ENCODE measurements at places on chromosomes 11 and 22.

- DNase-seq, result peak; percentile 95
Measured at GRCh38 chr11:62545437-62546243, 966 bp downstream of the AHNAK start.

DNA sequence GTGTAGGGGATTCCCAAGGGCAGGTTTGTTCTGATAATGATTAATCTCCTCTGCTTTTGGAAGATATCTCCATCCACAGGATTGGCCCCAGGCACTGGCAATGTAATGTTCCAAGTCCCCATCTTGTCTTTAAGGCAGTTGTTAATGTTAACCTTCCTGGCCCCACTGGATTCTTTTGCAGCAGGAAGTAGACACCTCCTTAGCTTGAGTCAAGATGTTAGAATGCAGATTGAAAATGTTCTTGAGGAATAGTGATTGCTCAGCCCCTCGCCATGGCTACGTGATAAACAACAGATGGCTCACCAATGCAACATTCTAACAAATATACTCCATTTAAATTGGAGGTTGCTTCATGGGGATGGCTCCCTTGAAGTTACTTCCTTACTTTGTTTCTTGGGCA lies 7.3 kb downstream of the HEPHL1 start:
- peak; percentile 77 for DNase-seq

DNA sequence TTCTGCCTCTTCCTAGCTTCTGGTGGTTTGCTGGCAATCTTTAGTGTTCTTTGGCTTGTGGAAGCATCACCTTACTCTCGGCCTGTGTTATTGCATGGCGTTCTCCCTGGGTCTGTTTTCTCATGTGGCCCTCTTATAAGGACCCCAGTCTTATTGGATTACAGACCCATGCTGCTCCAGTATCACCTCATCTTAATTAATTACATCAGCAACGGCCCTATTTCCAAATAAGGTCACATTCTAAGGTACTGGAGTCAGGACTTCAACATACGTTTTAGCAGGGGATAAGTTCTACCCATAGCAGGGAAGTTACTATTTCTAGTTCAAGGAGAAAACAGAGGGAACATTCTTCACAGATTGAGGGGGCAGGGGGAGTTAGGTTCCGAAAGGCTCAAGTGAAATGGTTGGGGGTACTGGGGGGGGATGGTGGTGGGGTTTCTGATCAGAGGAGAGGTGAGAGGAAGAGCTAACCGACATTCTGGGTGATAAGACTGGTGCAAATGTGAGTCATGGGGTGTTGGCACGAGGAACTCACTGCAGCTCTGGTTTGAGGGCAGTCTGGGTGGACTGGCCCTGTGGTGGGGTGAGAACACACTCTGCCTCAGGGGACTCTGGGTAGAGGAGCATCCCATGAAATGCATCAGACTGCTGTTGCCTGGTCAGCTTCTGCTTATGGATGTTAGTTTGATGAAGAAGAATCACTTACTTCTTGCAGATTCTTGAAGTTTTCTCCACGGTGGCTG lies 51.5 kb upstream of the ZBED5 start:
- peak; percentile 56 for DNase-seq

DNA sequence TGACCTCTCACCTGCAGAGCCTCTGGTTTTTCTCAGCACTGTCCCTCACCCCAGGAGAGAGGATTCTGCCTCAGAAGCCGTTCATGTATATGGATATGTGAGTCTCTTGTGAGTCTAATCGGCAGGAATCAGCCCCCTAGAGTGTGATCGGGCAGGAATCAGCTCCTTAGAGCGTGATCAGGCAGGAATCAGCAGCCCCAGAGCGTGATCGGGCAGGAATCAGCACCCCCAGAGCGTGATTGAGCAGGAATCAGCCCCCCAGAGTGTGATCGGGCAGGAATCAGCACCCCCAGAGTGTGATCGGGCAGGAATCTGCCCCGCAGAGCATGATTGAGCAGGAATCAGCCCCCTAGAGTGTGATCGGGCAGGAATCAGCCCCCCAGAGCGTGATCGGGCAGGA lies 80.0 kb upstream of the EIF3D start:
- DNase-seq, result no peak

GRCh38 chr11:133978794-133979193 lies 22.0 kb upstream of the IGSF9B start:
- peak; percentile 66 for DNase-seq

GRCh38 chr11:11444027-11444803 lies 91.2 kb upstream of the CSNK2A3 start:
- peak; percentile 66 for DNase-seq

- peak; percentile 52 for DNase-seq
Measured at GRCh38 chr11:81497202-81497804, 1236.4 kb downstream of the FAM181B start.

DNA sequence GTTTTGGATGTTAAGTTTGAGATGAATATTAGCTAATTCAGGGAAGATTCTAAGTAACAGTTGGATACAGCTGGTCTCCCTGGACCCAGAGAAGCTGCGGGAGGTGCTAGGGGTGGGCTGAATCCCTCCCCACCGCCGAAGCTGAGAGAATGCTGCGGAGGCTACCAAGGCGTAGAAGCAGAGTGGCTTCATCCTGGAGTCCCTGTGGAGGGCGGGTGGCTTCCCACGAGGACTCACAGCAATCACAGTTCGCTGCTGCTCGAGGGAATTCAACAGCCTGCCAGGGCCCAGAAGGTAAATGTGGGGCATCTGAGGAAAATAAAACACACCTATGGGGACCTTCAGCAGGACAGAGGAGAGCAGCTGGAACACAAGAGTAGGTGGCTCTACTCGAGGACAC lies 11.1 kb upstream of the B3GAT1 start:
- no peak for DNase-seq

DNA sequence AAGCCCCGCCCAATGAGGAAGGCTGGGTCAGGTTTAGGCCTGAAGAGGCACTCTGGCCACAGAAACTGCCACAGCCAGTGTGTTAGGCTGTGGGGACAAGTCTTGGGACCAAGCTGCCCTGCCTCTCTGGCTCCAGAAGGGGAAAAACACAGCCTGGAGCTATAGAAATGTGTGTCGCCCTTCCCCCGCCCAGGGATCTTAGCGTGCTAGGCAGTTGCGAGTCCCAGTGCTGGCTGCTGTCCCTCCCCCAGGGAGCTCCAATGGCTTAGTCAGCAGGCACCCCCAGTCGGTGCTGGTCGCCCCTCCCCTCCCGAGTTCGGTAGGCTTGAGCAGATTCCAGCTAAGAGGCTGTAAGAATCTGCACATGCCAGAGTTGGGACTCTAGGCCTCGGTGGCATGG lies 99.5 kb upstream of the API5 start:
- peak; percentile 10 for DNase-seq

DNA sequence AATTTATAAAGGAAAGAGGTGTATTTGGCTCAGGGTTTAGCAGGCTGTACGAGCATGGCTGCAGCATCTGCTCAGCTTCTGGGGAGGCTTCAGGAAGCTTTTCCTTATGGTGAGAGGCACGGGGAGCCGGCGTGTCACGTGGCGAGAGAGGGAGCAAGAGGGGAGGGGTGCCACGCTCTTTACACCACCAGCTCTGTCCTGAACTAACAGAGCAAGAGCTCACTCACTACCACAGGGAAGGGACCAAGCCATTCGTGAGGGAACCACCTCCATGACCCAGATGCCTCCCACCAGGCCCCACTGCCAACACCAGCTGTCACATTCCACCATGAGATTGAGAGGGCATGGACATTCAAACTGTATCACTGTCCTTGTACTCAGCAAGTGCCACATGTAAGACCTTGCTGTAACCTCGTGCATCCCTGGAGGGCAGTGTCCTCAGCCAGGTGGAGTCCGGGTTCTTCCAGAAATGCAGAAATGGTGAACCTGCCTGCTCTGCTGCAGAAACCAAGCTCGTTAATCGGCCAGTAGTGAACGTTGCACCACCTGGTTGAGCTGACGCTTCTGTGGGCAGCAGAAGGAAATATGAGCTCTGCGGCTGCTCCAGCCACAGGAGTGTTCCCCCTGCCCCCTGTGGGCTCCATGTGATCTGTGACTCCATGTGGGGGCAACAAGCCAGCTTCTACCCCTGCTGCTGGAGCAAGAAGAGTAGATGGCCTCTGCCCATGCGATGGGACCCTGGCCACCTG lies 368.6 kb downstream of the TBC1D22A start:
- DNase-seq, result no peak

DNA sequence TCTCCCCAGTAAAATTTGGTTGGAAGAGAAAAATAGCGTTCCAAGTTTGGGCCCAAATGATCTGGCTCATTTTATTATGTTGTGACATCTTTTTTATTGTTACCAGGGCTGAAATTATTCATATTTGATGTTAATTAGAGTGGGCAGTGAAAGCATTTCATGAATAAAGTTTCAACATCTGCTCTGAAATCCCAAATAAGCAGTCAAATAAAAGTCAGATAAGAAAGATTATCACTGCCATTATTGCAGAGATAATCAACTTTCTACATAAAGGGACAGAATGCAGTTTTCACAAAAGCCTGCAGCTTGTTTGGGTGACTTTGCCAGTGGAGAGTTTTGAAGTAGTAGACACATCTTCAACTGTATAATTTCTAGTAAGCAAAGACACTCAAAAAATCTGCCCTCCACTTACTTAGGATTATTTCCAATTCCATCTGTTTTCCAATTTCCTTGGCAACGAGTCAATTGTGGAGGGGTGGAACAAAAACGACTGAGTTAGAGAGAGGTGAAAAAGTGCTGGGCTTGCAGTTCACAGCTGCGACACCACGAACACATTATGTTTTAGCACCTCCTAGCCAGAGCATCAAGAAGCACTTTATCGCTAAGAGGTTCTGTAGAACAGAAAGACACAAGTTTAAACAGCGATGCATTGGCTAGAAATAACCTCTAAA lies 9.0 kb downstream of the TECTA start:
- no peak for DNase-seq

DNA sequence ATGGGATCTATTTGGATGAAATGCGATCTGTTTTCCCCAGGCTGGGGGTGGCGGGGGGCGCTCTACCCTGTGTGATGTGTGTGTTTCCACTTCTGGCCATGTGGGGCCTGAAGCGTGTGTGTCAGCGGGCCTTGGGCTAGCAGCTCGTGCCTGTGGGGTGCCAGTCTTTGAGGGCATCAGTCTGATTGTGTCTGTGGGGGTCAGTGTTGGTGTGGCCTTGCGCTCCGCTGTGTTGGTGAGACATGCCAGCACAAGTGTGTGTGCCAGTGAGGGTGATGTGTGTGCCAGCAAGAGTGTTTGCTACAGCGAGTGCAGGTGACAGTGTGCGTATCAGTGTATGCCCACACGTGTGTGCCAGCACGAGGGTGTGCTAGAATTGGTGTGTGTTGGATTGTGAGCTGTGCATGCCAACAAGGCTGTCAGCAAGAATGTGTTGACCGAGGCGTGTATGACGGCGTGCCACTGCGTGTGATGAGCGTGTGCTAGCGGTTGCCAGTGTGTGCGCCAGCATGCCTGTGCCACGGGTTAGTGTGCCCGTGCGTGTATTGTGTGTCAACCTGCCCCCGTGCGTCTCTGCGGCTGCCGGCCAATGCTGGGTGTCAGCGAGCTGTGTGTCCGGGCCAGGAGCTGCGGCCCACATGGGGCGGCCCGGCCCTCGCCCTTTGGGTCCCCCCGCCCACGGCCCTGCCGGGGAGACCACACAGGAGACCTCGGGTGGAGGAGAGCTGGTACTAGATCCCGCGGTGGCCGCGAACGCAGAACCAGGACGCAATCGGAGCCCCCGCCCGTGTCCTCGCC lies 519 bp downstream of the ARRB1 start:
- DNase-seq, result no peak

- DNase-seq, result peak; percentile 50
Measured at GRCh38 chr22:45268958-45269844, 15.5 kb upstream of the UPK3A start.

GRCh38 chr22:46250783-46251125 lies 661 bp upstream of the CDPF1 start:
- DNase-seq, result no peak

- no peak for DNase-seq
Measured at GRCh38 chr11:27367881-27368280, 4.9 kb upstream of the CCDC34 start.

- DNase-seq, result peak; percentile 36
Measured at GRCh38 chr11:128715691-128716561, 22.1 kb downstream of the FLI1 start.

GRCh38 chr11:2248762-2249161 lies 21.6 kb downstream of the ASCL2 start:
- no peak for DNase-seq

- DNase-seq, result no peak
Measured at GRCh38 chr11:98423933-98424332, 596.8 kb upstream of the CNTN5 start.

GRCh38 chr11:11621573-11622339 lies at the start of gene GALNT18:
Gene GALNT18, minus strand, starts transcription at chr11:11622005.
- DNase-seq, result peak; percentile 93

GRCh38 chr11:80107415-80107814 lies 666.6 kb upstream of the TENM4 start:
- DNase-seq, result no peak

DNA sequence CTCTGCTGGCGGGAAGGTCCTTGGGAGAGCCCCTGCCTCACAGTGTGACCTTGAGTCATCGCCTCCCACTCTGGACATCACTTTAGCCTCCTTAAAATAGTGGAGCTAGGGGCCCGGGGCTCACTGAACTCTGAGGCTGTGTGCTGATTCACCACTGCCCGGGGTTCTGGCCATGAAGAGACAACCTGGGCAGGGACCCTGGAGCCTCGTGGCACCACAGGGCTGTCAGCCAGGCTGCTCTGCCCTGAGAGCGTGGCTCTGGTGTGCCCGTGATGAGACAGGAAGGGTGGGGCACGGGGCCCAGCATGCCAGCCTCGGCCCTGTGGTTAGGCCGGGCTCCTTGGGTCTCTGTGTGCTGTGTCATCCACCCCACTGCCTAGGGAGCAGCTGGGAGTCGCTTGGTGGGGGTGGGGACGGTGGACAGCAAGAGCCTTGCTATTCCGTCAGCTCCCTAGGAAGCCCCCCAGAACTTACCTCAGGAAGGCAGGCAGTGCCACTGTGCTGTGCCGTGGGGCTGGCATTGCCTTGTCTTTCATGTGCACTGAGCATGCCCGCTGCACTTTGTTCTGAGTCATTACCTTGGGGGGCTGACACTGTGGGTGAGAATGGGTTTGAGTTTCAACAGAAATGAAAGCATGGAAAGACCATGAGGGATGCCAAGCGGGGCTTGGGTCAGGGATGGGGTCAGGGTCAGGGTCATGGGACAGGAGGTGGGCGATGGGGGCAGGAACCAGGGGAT lies 31.7 kb downstream of the TPCN2 start:
- peak; percentile 90 for DNase-seq

DNA sequence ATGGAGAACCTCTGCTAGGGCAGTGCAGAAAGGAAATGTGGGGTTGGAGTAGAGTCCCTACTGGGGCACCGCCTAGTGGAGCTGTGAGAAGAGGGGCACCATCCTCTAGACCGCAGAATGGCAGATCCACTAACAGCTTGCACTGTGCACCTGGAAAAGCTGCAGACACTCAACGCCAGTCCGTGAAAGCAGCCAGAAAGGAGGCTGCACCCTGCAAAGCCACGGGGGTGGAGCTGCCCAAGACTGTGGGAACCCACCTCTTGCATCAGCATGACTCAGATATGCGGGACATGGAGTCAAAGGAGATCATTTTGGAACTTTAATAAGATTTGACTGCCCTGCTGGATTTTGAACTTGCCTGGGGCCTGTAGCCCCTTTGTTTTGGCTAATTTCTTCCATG lies 8.7 kb downstream of the TSKU start:
- DNase-seq, result peak; percentile 32

GRCh38 chr11:133560472-133560855 lies 28.2 kb upstream of the OPCML start:
- no peak for DNase-seq
